ENCODE measurements at places on chromosomes 3 and 15. TPM values are rescaled to one million over a fixed set of nuclear protein-coding genes. Genes with fewer than 3 reads are reported as not detected.

Gene CLDN18
- total RNA-seq: not detected

Gene PXYLP1
- 8.6 TPM for total RNA-seq

Gene SKOR1
- not detected for total RNA-seq

Gene CACNA1D
- total RNA-seq: 0.86 TPM

Gene SFMBT1
- 18.3 TPM for total RNA-seq

Gene NAALADL2
- total RNA-seq: 8.7 TPM

Gene SERPINI1
- total RNA-seq: 7.7 TPM

Gene XCR1
- not detected for total RNA-seq

Gene MB21D2
- total RNA-seq: 43.2 TPM

Gene RASGRF1
- not detected for total RNA-seq

Gene IL17RE
- total RNA-seq: 0.18 TPM

Gene AGBL1
- total RNA-seq: not detected

Gene GOLGA8T
- 1.5 TPM for total RNA-seq

Gene LRTM1
- total RNA-seq: not detected

Gene CIAO2A
- total RNA-seq: 170 TPM

Gene CD80
- not detected for total RNA-seq

Gene DCBLD2
- 298 TPM for total RNA-seq

Gene SPINK8
- not detected for total RNA-seq

Gene RFX7
- total RNA-seq: 2.6 TPM

Gene KBTBD13
- not detected for total RNA-seq

Gene TMEM115
- 33.9 TPM for total RNA-seq

Gene MEF2A
- total RNA-seq: 32.1 TPM

Gene ANKUB1
- total RNA-seq: not detected

Gene LRRC31
- not detected for total RNA-seq

Gene MYH15
- 1.1 TPM for total RNA-seq

Gene SAMMSON
- not detected for total RNA-seq

Gene IL16
- not detected for total RNA-seq

Gene CYP8B1
- total RNA-seq: not detected
